NCI-H446 (cell line): ENCODE measurements at places on chromosomes 3 and 15.

DNA sequence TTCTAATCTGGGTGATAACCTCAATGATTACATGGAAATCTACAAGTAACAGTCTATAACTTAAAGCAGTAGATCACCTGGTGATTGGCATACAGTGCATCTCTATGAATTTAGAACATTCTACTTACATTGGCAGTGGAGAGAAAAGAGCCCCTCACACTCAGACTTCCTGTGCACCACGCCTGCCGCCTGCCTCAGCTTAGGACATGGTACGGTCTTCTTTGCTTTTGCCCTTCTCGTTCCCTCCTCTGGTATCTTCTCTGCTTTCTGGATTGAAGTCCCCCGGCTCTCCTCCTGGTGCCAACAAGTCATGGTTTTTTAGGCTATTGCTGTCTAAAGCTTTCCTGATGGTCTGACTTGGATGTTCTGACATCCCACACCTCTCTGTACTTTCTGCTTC, 7.9 kb upstream of the KCNMB3 start:
- no peak for DNase-seq

DNA sequence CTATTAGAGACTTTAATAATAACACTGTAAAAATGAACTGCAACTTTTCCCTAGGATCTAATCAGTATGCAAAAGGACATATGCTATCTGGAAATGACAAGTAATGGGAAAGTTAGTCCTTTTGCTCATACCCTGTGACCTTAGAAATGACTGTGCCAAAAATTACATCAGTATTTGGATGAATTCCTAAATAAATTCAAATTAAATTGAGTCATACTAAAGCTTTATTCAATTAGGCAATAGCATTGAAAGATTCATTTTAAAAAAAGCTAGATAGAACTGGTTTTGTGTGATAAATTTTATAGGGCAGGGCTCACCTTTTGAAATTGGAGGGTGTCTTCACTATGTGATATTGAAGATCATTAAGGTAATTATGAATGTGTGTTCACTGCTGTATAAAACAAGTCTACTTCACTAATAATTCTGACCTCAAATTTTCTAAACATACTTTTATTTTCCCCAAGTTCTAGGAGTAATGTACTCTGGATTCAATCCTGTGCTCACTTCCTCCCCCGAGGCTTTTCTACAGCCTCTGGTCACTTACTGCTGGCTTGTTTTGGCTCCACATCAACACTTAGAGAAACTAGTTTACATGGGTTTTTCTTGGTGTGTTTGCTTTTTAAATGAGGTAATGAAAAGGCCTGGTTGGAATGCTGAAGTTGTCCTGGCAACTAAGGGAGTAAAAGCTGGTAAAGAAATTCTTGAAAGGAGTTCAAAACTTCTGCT, 44.4 kb upstream of the SPTSSB start:
- DNase-seq = no peak

GRCh38 chr3:152719264-152719663, 115.7 kb upstream of the P2RY1 start:
- no peak for DNase-seq

- no peak for DNase-seq
Measured at GRCh38 chr15:61639491-61639890, 410.4 kb upstream of the RORA start.

GRCh38 chr3:158728061-158728377, 4.2 kb downstream of the RARRES1 start:
- DNase-seq = no peak

DNA sequence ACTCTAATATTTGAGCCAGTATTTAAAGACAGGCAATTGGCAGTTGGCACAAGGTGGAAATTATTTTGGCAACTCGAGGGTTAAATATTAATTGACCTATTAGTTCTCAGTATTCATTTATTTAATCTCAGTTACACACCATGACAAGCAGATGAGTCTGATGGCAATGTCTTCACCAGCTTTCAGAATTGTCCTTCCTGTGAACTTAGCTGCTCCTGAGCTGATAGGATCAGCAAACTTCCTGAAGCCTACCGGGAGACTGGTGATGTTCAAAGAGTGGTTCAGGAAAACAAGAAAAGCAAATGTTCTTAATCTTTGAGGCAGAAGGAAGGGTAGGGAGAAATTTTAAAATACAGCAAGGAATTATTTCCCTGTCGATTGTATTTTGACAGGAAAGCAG, 522.2 kb downstream of the SOX2 start:
- no peak for DNase-seq

DNA sequence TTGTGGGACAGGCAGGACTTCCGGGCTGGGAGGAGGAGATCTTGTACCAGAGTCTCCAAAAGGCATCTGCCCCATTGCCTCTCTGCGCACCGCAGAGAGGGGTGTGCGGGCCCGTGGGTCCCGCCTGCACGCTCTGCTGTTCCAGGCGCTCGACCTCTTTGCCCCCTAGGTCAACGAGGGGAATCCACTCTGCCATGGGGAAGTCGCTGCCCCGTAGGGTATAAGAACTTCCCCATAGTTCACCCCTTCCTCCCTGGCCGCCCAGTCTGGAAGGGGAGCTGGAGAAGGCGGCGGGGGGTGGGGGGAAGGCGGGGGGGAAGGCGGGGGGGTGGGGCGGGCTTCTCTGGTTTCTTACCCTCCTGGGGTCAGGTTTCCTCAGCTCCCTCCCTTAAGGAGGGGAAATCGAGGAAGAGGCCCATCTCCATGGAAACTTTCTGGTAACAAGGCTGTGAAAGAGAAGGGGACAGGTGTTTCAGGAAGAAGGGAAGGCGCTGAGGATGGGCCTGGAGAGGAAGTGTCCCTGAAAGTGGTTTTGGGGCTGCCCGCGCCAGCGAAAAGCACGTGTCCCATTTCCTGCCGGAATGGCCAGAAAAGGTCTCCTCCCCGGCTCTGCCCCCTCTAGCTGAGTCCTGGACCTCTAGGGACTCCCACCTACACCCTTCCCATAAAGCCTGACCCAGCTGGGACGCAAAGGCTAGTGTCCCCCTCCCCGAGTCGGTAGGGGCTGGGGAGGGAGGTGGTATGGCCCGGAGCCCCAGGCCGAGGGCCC, 27.5 kb downstream of the NR1I2 start:
- DNase-seq = no peak

- no peak for DNase-seq
Measured at GRCh38 chr3:89426060-89426459, 318.6 kb downstream of the EPHA3 start.

DNA sequence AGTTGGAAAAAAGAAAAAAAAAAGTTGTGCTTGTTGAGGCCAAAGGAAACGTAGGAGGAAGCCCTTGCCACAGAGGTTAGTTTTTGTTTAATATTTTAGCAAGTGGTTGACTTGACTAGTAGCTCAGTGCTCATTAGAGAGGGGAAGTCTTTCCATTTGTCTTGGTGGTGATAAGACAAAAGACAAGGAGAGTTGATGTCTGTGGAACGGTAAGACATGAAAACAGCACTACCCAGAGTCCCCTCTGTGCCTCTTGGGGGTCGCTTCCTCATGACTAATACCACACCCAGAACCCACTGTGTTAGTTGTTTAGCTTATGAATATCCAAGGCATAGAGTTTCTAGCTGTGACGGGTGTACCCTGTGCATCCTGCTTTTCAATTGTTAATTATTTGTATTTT, 211.4 kb downstream of the ITPR1 start:
- DNase-seq = no peak

DNA sequence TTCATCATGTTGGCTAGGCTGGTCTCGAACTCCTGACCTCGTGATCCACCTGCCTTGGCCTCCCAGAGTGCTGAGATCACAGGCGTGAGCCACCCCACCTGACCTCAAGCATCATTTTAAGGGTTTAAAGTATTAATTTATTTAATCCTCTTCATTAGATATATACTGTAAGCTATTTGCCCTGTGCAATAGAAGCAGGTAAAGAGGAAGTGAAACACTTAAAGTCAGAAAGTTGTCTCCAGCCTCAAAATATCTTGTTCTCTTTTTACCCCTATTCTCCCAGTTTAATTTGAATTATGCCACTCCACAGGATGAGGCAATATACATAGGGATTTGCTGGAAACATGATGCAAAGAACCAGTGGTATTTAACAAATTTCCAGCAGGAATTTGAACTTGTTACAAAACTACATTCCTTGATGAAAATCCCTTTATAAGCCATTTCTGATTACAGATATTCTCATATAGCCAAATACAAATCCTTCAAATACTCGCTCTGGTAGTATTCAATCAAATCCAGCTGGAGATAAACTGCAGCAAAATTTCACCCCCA, 2.0 kb downstream of the NDUFB5 start:
- no peak for DNase-seq

DNA sequence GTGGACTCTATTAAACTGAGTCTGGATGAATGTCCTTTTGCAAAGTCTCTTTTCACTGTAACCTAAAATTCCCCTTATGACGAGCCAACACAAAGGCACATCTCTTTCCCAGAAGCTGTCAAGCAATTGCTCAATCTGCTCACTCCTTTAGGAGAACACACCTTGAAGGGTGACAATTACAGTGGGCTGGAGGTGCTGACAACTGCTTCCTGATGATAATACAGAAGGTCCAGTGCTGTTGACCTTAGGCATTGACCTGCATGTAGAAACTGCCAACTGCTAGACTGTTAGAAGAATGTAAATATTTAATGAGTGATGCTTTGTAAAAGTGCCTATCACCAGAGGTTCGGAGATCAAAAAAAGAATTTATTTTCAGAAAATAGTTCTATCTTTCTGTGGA, 757.7 kb downstream of the GRM7 start:
- DNase-seq = no peak

- no peak for DNase-seq
Measured at GRCh38 chr3:46746711-46747110, 29.0 kb upstream of the PRSS50 start.

GRCh38 chr3:47098910-47099309, 65.0 kb downstream of the SETD2 start:
- DNase-seq = no peak

- no peak for DNase-seq
Measured at GRCh38 chr15:72178976-72179585, 18.5 kb downstream of the GRAMD2A start.

- DNase-seq = no peak
Measured at GRCh38 chr15:82805994-82806406, at the start of gene FSD2. Gene FSD2, minus strand, starts transcription at chr15:82806069. Its CDS starts 18,679 bp downstream, at chr15:82787390.

DNA sequence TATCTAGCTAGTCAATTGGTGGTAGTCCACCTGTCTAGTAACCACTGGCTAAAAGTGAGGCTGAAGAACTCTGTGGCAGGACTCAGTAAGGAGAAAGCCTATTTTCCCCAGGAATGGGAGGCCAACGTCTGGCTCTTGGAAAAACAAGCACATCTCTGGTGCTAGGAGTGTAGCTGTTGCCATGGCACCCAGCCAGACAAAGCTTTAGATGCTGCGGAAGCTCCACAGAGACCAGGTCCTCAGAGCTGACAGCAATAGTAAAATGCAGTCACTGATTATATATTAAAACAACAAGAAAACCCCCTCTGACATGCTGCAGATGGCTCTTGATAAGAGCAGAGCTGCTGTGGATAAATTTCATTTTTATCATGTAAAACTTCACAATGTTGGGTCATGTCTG, 124.9 kb upstream of the STRIT1 start:
- peak; percentile 40 for DNase-seq

DNA sequence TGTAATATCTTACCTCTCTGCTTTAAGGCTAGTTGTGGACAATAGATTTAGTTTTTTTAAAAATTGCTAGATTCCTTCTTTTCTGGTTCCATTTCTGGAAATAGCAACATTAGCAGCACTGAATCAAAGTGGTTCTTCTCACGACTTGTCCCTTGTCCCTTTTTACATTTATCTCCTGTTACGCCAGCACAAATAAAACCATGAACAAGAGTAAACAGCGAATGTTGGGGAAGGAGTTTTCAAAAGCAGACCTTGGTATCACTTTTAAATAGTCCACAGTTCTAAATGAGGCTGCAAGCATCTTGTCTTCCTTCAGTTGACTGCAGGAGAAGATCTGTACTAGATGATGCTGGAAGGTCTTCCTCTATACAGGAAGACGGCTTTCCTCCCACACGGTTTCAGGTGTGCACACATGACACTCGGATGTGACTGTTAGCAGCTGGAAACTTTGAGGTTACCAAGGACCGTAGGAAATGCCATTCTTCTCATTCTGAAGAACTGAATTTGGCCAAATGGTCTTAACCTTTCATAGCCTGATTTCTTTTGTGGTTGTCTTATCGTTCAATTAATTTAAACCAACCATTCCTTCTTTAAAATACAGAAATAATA, 251.0 kb upstream of the ICE2 start:
- DNase-seq = no peak

DNA sequence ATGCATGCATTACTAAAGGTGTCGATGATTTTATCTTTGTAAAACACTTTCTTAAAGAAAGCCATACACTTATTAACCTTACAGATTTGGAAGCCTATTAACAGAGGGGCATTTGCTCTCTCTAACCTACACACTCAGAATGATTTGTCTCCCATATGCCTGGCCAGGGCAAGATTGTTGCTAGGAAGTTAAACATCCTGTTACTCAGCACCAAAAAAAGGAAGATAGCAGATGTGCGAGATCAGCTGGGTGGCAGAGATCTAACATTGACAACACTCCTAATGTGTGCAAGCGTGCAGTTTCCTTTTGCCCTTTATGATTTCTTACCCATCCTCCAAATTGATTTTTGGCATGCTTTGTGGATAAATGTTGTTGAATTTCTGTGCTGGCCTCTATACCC, 73.9 kb upstream of the TMEM108 start:
- DNase-seq = no peak

DNA sequence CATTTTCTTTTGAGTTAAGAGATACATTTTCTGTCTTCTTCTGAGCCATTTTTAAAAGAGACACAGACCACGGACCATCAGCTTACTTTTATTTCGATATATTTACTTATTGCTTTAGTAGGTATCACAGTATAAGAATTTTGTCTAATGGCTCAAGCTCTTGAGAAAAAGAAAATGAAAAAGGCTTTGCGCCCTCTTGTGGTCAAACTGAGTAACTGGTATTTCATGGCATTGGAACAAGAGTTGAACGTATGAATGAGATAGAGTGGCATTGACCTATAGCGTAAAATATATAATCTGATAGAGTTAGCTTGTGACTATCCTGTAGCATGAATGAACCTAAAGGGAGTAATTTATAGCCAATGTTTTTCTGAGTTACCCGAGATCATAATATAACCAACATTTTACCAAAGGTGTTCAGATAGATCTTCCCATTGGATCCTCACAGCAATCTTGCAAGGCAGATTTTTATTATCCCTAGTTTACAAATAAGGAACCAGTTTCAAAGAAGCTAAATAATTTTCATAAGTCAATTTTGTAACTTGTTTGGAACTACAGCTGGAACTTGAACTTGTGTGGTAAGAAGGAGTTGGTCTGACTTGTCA, 154.6 kb downstream of the POLR2M start:
- DNase-seq = peak; percentile 61

GRCh38 chr3:189953551-189953950, 167.1 kb downstream of the P3H2 start:
- DNase-seq = no peak

- no peak for DNase-seq
Measured at GRCh38 chr3:153023896-153024295, 138.1 kb upstream of the RAP2B start.

- no peak for DNase-seq
Measured at GRCh38 chr3:131349454-131349853, 32.1 kb upstream of the NUDT16 start.

DNA sequence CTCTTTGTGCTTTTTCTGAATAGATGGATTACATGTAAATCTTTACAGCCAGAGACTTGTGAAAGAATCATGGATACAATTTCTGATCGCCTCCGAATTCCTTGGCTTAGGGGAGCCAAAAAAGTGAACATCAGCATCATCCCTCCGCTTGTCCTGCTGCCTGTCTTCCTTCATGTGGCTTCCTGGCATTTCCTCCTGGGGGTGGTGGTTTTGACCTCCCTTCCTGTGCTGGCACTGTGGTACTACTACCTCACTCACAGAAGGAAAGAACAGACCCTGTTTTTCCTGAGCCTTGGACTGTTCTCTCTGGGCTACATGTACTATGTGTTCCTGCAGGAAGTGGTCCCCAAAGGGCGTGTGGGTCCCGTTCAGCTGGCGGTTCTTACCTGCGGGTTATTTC, 5.9 kb downstream of the ZDHHC23 start:
- no peak for DNase-seq
